ENCODE measurements at places on chromosomes 5 and 9.
A peak's percentile ranks its signal among the peaks of the same experiment; 100 is the strongest.

DNA sequence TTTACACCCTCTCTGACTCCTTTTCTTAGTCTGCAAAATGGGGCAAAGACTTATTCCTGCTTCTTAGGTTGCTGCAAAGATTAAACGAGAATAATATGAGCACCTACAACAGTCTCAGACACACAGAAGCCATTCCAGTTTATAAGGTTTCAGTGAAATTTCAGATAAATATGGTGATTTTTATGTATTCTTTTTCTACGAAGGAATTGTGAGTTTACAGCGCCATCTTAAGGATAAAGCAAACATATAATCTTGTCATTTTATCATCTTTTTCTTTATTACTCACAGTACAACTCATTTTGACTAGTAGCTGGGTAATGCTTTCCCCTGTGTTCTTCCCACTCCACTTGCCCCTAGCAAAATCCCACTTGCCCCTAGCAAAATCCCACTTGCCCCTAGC is 29.2 kb upstream of the SMC5 start:
- DNase-seq, result no peak

- no peak for DNase-seq
These were observed 229.7 kb downstream of the MRPS30 start for GRCh38 chr5:45038366-45038987.

- no peak for DNase-seq
These were observed 54.2 kb downstream of the PRELID2 start for GRCh38 chr5:145780982-145781381.

GRCh38 chr9:136640171-136641111 is 22.3 kb upstream of the EGFL7 start:
- DNase-seq, result no peak

DNA sequence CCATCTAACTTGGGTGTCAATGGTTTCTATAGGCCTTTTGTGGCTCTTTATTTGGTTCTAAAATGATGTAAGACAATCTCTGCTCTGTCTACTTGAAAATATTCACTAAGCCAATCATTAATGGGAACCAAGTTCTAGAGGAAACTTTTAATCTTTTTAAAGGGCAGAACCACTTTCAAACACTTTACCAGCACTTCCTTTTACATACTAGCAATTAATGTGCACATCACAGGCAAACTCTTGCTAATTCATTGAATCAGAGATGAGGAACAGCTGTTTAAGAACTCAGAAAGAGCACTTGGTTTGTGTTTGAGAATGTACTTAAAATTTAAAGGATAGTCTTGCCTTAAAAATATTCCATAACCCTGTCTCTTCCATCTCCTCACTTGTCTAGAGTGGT is 83.4 kb downstream of the PAPPA start:
- no peak for DNase-seq

DNA sequence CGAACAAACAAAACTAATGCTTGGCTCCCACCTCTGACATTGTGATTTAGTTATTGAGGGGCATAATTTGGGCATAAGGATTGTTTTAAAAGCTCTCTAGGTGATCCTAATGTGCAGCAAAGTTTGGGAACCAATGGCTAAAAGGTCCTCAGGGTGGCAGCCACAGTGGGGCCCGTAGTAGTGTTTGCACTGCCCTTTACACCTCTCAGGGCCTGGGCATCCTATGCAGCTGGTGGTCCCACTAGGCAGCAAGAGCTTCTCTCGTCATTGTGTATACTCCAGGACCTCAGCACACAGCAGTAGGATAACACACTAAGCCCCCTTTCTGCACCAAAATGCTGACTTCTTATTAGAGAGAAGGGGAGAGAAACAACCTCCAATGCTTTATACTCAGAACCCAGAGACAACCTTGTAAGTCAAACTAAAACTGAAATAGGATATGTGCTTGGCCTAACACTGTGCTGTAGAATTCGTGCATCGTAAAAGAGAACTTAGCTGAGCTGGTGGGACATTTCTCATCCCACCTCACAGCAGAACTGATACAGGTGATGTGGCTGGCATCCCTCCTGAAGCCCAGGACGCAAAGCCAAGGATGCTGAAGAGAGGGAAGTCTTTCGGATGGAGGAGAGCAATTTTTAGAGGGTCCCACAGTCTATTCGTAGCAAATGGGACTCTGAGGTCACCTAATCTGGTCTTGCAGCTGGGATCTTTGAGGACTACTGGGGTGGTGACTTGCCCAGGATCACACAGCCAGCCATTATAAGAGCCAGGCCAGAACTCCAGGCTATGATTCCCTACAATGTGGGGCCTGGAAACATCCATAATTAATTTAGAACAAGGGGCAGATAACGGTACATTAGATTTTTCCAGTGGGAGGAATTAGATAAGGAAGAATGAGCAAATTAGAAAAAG is 1.2 kb downstream of the GLRX start:
- no peak for DNase-seq

GRCh38 chr5:122129306-122129705 is at the start of gene ZNF474:
Gene ZNF474, plus strand, starts transcription at chr5:122129546. Its CDS starts 22,445 bp downstream, at chr5:122151991.
- no peak for DNase-seq

- no peak for DNase-seq
These were observed 7.3 kb downstream of the F2R start for GRCh38 chr5:76723266-76723665.

DNA sequence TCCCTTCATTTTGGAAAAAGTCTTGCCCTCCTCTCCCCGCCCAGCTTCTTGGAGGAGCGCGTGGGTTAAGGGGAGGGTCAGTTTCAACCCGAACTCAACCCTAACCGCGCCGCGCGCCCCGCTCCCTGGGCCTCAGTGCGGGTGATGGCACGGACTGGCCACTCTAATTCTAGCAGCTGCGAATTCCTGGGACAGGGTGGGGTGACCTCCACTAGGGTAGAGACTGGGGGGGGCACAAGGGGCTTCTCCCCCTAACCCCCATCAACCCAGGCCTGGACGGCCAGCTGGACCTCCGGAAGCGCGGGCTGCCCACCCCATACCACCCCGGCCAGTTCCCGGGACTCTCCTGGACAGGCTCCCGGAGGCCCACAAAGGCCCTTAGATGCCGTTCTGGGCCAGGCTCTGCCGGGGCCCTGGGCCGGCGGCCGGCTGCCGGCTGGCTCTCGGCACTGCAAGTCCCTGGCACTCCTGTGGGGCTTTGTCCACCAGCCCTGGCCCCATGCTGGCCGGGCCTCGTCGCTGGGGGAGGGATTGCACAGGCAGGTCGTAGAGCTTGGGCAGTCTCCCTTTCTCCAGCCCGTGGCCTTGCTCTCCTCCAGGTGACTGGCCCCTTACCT is 7.2 kb upstream of the PSD2 start:
- DNase-seq, result no peak

DNA sequence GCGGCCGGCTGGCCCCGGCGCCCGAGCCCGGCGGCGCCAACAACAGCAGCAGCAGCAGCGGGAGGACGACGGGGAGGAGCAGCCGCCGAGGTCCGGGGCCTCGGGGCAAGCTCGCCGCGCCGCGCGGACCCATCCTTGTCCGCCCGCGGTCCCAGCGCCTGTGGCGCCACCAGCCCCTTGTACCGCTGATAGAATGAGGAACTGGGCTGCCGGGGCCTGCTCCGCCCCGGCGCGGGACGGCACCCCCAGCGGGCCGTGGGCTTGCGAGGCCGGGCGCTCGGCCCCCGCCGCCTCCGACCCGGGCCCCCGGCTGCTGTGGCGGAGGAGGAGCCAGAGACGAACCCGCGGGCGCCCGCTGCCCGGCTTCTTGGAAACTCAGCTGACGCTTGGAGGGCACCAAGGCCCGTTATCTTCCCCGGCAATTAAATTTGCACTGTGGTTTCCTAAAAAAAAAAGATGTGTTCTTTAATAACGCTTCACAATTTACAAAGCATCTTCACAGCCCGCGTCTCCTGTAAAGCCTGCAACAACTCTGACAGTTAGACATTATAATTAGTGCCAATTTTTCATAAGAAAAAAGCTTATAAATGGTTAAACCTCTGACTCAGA is at the start of gene ARSB:
Gene ARSB, minus strand, starts transcription at position 195 of the 609 bp plus-strand sequence. Its CDS starts 62 bp downstream, at position 133.
- peak; percentile 63 for DNase-seq

DNA sequence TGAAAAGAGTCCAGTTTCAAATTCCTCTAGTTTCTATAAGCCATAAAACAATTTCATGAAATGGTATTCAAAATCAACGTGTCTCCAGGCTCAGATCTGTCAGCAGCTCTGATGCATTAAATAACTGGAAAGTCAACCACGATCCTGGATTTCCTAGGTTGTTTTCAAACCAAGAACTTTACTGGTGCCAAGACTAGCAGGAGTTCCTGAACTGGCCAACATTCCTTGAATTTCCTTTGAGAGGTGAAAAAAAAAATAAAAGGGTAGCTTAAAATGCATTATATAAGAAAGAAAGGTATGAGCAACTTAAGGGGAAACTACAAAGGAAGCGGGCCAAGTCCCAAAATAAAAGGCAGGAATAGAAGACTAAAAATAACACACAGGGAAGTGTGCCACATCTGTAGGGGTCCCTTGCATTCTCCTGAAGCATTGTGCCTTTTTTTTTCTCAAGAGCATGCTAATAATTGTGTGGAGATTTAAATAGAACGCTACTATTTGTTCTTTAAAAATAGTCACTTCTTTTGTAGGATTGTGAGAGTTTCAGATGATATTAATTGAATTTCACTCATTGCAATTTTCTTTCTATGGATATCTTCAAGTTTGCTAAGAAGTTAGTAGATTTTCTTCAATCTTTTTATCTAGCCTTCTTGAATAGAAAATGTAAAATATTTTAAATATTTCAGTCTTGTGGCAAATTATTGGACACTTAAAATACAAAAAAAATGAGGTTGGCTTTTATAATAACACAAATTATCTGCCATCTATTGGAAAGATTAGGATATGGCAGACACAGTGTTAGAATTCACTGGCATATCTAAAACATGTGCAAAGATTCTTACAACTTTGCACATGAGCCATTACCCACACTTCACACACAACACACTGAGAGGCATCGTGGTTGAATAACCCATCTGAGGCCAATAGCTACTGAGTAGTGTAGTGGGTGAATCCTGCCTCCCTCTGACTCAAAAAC is 15.3 kb downstream of the ESM1 start:
- DNase-seq, result no peak

DNA sequence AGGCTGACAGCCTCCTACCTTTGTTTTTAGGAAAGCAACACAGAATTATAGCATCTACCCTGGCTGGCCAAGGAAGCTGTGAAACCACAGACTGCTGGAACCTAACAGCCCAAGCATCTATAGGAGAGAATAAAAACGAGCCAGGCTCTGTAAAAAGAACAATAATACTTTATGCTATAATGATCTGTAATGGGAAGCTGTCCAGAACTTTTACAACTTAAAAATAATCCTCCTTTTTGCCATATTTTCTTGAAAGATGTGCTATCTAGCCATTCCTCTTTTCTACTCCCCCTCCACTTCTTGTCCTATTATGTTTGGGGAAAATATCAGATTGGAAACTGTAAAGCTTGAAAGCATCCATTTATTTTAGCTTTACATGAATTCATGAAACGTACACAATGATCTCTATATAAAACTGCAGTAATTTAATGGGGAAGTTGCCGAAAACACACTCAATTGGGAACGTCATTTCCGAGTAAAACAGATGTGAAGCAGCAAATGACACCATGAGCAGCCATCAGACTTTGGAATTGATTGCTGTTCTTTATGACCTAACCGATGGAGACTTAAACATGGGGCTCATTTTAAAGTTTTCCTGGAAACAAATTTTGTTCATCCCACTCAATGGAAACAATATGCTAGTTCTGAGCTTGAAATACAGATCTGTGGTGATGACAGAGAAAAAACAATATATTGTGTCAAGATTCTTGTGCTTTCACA is 450.3 kb upstream of the CLINT1 start:
- DNase-seq, result no peak

GRCh38 chr9:84620338-84620737 is 49.2 kb upstream of the NTRK2 start:
- DNase-seq, result peak; percentile 67

- DNase-seq, result no peak
These were observed 78.8 kb upstream of the GRHPR start for GRCh38 chr9:37343724-37344123.

DNA sequence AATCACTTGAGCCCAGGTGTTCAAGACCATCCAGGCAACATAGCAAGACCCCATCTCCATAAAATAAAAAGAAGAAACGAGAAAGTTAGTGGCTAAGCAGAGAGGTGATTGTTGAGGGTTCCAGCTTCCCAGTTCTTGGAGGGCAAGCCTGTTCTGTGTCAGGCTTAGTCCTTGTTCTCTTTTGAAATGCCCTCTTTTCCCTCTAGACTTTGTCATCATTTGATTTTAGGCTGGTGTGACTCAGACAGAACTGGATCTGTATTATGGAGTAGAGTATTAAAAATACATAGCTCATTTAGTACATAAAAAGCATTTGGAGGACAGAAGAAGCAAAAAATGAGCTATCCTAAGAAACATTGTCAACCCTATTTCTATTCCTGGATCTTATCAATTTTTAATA is 159.4 kb downstream of the CD180 start:
- DNase-seq, result no peak

DNA sequence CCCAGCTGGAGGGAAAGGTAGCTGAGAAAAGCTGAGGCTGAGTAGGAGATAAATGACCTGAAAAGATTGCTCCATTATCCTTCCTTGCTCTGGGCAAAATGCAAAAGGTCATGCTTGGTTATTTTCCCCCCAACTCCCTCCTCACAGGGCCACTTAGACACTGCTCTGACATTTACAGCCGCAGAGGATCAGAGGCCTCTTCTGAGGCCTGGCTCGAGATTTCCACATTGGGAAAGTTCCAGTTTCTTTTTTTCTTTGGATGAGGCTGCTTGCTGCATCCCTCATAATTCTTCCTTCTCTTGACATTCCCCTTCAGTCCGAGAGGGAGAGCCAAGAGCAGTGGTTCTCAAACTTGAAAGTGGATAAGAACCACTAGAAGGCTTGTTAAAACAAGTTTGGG is 60.1 kb upstream of the HSPA9 start:
- no peak for DNase-seq

GRCh38 chr5:1737790-1738405 is 61.7 kb downstream of the MRPL36 start:
- peak; percentile 11 for DNase-seq

GRCh38 chr5:16757989-16758501 is 141.2 kb upstream of the RETREG1 start:
- DNase-seq, result no peak

GRCh38 chr9:136031741-136032730 is 63.1 kb downstream of the NACC2 start:
- no peak for DNase-seq
